ENCODE measurements at places on chromosomes 16 and 17. TPM values are rescaled to one million over a fixed set of nuclear protein-coding genes. Genes with fewer than 3 reads are reported as not detected.

The CLDN7 gene
- total RNA-seq = not detected

The CDH3 gene
- not detected for total RNA-seq

DNA sequence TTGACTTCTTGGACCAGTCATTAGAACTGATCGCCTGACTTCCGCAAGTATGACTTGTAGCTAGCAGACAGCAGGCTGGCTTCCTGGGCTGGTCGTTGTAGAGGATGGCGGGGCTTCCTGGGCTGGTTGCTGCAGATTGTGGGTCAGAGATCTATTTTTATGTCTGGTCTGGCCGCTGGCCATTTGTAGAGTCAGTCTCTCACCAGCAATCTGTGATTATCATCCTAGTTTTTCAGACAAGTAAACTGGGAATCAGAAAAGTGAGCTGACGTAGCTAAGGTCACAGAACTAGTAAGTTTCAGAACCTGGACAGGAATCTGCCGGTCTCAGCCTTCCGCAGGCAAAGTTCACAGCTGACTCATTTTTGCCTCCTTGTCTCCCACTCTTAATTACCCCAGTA is 19.1 kb downstream of the GPR142 start:
- DNase-seq = no peak

- DNase-seq = no peak
Observed at GRCh38 chr16:4814046-4814445, 11.6 kb upstream of the ROGDI start.

DNA sequence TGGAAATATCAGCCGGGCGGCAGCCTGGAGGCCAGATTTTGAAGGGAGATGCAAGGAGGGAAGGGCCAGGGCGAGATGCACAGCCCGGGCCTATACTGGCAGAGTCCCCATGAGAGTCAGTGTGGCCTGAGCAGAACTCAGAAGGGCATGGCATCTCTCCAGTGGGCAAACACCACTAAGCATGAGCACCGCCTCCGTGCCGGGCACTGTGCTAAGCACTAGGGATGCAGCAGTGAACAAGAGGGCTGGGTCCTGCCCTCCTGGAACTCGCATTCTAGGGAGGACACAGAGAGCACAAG is 33.5 kb downstream of the TK2 start:
- no peak for DNase-seq

GRCh38 chr17:79374087-79374689 is 236.7 kb downstream of the RBFOX3 start:
- no peak for DNase-seq

- DNase-seq = no peak
Observed at GRCh38 chr17:32943647-32944191, 15.8 kb downstream of the TMEM98 start.

- DNase-seq = peak; percentile 1
Observed at GRCh38 chr17:43405861-43406260, 7.1 kb downstream of the ARL4D start.
